ENCODE measurements at places on chromosomes 7 and 10. TPM values are rescaled to one million over a fixed set of nuclear protein-coding genes. Genes with fewer than 3 reads are reported as not detected.

GRCh38 chr7:55128693-55129394 lies 110.0 kb downstream of the EGFR start:
- peak overlapping the region; percentile 69 for H3K4me3 ChIP-seq
- DNase-seq, result peak; percentile 39
- H3K4me1 ChIP-seq, result peaks cover 99% of the 10 kb centered on the region
- H3K27ac ChIP-seq, result peak overlapping the region; percentile 98
- peaks cover 17% of the 10 kb centered on the region for H3K36me3 ChIP-seq

GRCh38 chr7:36653008-36653662 lies 71.2 kb downstream of the AOAH start:
- H3K27ac ChIP-seq, result no peak overlapping the region
- H3K36me3 ChIP-seq, result no peaks in the 10 kb centered on the region
- no peak overlapping the region for H3K4me3 ChIP-seq
- H3K27me3 ChIP-seq, result peaks cover 6% of the 10 kb centered on the region
- H3K4me1 ChIP-seq, result no peaks in the 10 kb centered on the region

GRCh38 chr7:29955799-29956486 lies 33.7 kb downstream of the SCRN1 start:
- H3K27ac ChIP-seq, result no peak overlapping the region
- DNase-seq, result no peak
- H3K4me3 ChIP-seq, result no peak overlapping the region
- peaks cover 38% of the 10 kb centered on the region for H3K36me3 ChIP-seq

Gene GNG11
- total RNA-seq, result 30.6 TPM

Data from HFFc6 (cell line).